Heart left ventricle (tissue), 16 donors: ENCODE measurements at places on chromosomes 13 and 19.

DNA sequence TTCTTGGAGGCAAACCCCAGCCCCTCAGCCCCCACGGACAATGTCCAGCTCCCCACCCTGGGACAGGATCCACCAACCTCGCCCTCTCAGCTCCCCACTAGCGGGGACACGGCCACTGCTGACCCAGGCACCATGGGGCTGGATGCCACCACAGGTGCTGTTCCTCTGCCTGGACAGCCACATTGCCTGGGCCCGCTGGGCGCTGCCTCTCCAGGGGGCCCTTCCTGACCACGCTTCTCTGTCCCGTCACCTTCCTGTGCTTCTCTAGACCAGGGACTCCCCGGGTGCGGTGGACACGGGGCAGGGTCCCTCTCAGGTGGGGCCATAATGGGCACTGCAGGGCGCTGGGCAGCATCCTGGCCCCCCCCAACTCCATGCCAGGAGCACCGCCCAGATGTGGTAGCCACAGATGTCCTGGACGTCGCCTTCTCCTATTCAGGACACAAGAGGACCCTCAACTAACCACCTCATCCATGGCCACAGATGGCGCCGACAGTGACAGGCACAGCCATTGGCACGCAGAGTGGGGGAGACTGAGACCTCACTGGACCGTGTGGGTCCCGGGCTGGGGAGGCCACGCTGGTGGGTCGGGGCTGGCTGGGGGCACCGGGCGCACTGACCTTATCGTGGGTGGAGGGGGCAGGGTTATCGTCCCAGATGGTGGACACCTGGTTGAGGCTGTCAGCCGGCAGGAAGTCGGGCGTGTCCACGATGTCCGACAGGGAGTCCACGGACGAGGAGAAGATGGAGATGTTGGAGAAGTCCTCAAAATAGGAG is 23.4 kb downstream of the GPX4 start:
- peaks cover 5% of the 10 kb centered on the region for H3K4me1 ChIP-seq
- peaks cover 48% of the 10 kb centered on the region for H3K36me3 ChIP-seq
- DNase-seq: no peak
- H3K27ac ChIP-seq: peak overlapping the region; percentile 27
- H3K27me3 ChIP-seq: no peaks in the 10 kb centered on the region

DNA sequence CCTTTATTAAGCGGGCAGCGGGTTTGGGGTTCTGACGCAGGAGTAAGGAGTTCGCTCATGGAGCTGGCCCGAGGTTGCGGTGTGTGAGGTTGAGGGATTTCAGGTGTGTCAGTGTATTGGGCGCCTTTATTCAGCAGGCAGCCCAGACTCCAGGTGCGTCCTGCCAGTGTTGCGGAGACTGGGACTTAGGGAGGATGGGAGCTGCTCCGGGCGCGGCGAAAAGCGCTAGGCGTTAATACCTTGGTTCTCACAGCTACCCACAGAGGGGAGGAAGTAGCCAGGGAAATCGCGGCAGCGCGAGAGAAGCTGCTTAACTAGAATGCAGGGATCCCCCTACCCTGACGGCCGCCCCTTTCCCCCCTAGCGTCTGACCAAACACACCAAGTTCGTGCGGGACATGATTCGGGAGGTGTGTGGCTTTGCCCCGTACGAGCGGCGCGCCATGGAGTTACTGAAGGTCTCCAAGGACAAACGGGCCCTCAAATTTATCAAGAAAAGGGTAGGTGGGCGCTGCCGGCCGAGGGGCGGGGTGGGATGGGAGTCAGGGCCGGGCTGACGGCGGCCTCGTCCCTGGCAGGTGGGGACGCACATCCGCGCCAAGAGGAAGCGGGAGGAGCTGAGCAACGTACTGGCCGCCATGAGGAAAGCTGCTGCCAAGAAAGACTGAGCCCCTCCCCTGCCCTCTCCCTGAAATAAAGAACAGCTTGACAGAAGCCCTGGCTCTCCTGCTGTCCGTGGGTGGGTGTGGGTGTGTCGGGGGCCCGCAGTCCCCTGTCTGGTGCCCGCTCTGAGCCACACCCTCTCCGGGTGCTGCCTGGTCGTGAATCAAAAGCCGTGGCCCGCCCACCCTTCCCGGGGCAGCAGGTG is 1.1 kb downstream of the RPL36 start:
- H3K36me3 ChIP-seq: no peaks in the 10 kb centered on the region
- peaks cover 28% of the 10 kb centered on the region for H3K4me1 ChIP-seq
- no peaks in the 10 kb centered on the region for H3K27me3 ChIP-seq
- peak overlapping the region; percentile 87 for H3K4me3 ChIP-seq

DNA sequence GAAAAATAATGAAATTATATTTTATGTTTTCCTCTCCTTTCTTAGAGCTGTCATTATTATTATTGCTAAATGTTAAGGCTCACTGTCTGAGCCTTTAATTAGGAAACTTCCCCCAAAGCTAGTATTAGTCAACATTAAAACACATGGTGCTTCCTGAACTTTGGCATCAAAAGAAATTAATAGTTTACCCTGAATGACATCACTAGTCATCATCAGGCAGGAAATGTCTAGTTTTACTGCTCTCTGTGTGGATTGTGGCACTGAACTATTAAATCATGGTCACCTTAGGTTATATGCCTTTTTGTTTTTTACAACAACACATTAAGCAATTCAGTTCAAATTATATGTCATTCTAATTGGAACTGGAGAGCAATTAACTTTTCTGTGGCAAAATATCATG is 595.5 kb downstream of the SLITRK1 start:
- no peaks in the 10 kb centered on the region for H3K27me3 ChIP-seq
- no peak for DNase-seq
- H3K4me1 ChIP-seq: no peaks in the 10 kb centered on the region
- H3K36me3 ChIP-seq: no peaks in the 10 kb centered on the region
- no peak overlapping the region for H3K27ac ChIP-seq

DNA sequence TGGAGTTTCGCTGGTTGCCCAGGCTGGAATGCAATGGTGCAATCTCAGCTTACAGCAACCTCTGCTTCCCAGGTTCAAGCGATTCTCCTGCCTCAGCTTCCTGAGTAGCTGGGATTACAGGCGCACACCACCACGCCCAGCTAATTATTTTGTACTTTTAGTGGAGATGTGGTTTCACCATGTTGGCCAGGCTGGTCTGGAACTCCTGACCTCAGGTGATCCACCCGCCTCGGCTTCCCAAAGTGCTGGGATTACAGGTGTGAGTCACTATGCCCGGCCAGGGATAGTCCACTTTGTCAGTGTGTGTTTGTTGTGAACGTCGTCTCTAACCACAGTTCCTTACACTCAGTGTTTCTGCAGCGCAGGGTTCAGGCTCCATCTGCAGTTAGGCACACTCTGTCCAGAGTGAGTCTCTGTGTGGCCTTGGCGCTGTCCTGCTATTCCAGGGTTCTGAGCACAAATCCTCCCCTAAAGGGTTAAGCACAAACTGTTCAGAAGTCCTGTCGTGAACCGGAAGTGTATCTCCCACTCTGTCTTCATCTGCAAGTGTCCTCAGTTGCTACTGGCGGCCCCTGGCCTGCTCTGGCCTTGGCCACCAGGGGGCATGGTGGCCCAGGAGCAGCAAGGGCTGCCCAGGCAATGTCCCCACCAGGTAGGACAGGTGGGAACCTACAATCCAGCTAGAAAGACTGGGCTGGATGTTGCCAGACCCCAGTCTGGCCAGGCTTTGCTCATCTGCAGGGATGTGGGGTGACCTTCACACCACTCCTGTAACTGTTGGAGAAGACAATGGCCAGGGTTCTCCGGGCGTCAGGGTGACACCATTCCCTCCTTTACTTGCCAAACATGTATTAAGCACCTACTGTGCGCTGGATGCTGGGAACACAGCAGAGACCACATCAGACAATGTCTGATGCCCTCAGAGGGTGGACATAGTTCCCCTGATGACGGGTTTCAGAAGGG is 38.8 kb upstream of the GATAD2A start:
- no peak overlapping the region for H3K27ac ChIP-seq
- no peaks in the 10 kb centered on the region for H3K27me3 ChIP-seq
- H3K4me3 ChIP-seq: no peak overlapping the region
- no peaks in the 10 kb centered on the region for H3K36me3 ChIP-seq
- peak; percentile 58 for DNase-seq
